NCI-H1092 treated with DMSO at 0.1 percent for 48 hours (cell line): ENCODE measurements at places on chromosomes 2 and 18.

DNA sequence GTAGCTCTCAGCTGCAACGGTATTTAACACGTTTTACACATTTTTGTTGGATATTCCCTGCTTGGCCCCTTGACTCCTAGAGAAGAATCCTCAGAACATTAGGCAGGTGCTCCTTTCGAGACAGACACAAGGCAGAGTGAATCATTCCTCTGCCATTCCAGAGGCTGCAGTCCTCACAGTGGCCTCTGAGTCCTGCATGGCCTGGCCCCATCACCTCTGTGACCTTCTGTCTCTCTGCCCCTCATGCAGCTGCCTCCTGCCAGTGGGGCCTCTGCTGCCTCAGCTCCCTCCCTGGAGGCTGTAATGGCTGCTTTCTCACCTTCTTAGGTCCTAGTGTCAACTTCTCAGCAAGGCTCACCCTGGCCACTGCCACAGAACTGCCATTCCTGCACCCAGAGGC lies 101.3 kb downstream of the PTPRM start:
- no peak for DNase-seq

DNA sequence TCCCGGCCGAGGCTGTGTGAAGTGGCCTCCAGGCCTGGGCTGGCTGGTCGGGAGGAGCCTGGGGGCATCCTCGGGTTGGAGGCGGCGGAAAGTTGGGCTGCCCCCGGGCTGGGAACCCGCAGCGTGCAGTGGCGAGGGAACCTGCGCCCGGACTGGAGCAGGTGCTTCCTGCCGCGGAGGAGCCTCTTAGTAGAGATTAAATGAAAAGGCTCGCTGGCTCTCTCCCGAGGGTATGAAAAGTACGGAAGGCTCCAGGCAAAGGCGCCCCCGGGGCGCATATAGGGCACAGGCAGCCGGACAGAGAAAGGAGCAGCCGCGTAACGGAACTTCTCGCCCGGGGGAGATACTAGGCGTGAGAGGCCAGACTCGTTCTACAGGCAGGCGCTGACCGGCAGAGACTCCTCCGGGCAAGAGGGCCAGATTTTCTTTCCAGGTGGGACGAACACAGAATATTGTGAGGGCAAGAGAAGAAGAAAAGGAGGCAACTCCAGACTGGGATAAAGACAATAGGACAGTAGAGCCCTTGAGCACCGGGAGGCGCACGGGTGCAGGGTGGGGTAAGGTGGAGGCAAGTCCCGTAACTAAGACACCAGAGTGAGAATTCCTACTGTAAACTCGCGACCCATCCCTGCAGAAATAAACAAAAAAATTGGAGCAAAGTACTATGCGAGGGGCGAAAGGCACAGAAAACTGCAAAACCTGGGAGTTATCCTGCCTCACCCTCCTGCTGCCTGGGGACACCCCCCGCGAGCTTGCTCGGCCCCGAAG lies 816 bp downstream of the CDH2 start:
- DNase-seq: peak; percentile 79

GRCh38 chr18:47254341-47254939 lies 3.0 kb upstream of the SKOR2 start:
- DNase-seq: no peak

DNA sequence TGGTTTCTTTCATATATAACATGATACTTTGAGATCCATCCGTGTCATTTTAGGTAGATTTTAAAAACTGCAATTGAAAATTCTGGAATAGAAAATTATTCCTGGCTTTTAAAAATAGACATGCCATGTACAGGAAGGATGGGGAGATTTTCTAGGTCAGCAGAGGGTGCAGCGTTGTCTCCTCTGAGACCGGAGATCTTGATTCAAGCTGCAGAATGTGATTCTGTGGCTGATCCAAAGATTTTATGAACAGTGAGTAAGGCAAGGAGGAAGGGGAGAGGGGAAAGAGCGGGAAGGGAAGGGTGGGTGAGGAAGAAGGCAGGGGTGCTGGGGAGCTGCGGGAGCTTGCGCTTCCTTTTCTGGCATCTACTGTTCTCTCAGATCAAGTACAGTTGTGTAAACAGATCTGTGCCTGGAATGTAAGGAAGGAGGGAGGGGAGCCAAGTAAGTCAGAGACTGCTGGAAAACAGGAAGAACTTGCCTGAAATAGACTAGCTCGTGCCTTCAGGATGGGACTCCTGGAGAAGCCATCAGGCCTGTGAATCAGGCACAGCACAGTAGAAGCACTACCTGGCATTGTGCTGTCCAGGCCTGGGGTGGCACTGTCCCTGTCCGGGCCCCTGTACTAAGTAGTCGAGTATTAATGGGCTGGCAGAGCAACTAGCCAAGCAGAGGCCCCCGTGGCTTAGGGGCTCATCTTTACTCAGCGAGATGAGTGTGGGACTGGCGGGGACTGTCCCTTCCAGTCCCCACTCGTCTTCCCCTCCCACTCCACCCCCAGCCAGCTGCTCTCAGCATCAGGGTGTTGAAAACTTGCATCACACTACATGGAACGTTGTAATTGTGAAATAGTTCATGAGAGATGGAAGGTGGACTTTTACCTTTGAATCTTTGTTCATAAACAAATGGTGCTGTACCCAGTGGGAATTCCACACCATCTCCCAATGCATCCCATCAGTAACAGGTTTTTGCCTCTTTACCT lies 163.5 kb downstream of the UXS1 start:
- no peak for DNase-seq

GRCh38 chr2:46632349-46632748 lies 153.0 kb downstream of the TMEM247 start:
- DNase-seq: peak; percentile 16

DNA sequence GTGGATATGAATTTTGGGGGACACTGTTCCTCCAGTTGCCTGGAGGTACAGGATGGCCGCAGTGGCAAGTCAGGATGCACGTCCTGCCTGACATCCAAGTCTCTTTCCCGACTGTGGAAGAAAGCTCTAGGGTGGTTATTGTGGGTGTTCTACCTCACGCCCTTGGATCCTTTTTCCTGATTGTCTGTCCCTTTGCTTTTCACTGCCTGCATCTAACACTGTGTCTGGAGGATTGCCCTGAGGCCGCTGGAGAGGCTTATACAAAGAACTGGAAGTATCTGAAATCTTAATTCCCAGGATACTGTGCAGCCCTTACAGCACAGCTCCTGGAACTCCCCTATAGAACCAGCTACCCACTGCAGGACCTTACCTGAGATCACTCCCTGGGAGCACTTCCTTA lies 250.5 kb downstream of the TFCP2L1 start:
- no peak for DNase-seq

GRCh38 chr2:19216676-19217602 lies 141.5 kb downstream of the OSR1 start:
- no peak for DNase-seq

- peak; percentile 93 for DNase-seq
Measured at GRCh38 chr2:166653185-166653813, 159.2 kb upstream of the SCN7A start.

GRCh38 chr2:226875438-226876225 lies 39.8 kb downstream of the RHBDD1 start:
- DNase-seq: no peak

- no peak for DNase-seq
Measured at GRCh38 chr2:16661526-16661925, 4.1 kb downstream of the CYRIA start.

GRCh38 chr18:41436772-41437171 lies 518.3 kb upstream of the PIK3C3 start:
- no peak for DNase-seq

DNA sequence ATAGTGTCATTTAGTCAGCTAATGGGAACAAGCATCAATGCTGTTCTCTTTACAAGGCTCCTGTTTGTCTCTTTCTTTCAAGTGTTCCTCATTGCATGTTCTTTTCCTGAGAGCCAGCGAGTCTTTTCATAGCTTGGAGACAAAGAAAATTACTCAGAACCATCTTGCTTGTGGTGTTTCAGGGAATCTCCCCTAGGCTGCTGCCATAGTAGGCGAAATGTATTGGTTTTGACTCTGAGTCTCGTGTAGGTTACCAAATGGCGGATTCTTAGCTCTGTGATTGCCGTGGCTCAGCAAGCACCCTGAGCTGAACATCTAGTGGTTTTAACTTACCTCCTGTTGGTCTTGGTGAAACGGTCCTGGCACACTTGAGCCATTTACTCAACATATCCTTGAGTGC lies 68.7 kb downstream of the RHBDD1 start:
- no peak for DNase-seq

- no peak for DNase-seq
Measured at GRCh38 chr2:128867936-128868636, 549.4 kb upstream of the HS6ST1 start.

GRCh38 chr2:212959471-212960117 lies 191.8 kb downstream of the IKZF2 start:
- DNase-seq: no peak

DNA sequence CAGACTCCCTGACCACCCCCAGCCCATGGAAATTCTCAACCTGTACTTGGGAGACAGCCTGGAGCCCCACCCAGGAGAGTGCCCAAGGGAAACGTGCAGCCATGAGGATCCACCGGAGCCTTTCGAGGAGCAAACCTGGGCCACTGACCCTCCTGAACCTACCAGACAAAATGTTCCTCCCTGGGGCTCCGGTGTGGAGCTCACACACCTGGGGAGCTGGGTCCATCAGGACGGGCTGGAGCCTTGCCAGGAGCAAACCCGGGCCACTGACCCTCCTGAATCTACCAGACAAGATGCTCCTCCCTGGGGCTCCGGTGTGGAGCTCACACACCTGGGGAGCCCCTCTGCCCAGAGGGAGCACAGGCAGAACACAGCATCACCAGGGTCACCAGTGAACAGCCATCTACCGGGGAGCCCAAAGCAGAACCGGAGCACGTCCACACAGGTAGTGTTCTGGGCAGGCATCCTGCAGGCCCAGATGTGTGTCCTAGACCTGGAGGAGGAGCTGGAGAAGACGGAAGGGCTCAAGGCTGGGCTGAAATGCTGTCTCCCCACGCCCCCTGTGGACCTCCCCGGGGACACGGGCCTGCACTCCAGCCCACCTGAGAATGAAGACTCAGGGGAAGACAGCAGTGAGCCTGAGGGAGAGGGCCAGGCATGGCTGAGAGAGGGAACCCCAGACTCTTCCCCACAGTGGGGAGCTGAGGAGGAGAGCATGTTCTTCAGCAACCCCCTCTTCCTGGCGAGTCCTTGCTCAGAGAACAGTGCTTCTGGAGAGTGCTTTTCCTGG lies 8.9 kb downstream of the PSD4 start:
- DNase-seq: no peak

DNA sequence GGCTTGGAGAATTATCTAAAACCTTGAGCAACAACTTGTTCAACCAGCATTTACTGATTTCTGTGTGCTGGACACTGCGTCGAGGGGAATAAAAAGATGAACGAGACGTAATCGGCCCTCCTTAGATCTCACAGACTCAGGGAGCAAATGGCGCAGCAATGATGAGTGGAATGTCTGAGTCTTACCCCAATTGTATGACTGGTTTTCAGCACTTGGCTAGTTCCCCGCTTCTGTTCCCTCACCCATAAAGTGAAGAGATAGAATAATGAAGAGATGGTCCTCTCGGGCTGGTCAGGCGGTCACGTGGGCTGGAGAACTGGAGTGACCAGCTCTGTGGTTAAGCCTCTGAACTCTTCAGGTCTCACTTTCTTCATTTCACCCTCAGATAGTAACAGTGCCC lies 17.3 kb upstream of the GATA6 start:
- DNase-seq: no peak

GRCh38 chr2:99325384-99325783 lies 10.7 kb downstream of the TXNDC9 start:
- DNase-seq: no peak

DNA sequence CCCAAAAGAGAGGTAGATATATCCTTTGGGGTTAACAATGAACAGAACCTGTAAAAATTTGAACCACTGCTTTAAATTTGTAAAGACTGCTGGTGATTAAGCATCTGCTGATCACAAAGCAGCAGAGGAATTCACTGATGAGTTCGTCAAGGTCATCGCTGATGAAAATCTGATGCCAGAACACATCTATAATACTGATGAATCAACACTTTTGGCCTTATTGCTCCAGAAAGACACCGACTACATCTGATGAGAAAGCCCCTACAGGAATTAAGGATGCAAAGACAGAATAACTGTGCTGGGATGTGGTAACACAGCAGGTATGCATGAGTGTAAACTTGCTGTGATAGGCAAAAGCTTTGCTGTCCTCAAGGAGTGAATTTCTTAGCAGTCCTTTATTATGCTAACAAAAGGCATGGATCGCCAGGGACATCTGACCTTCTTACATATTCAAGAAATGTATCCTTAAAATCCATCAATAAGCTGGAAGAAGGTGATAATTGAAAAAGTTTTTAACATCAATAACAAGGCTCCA lies 30.5 kb upstream of the SGPP2 start:
- DNase-seq: no peak

- no peak for DNase-seq
Measured at GRCh38 chr2:60408811-60409530, 144.5 kb downstream of the BCL11A start.

DNA sequence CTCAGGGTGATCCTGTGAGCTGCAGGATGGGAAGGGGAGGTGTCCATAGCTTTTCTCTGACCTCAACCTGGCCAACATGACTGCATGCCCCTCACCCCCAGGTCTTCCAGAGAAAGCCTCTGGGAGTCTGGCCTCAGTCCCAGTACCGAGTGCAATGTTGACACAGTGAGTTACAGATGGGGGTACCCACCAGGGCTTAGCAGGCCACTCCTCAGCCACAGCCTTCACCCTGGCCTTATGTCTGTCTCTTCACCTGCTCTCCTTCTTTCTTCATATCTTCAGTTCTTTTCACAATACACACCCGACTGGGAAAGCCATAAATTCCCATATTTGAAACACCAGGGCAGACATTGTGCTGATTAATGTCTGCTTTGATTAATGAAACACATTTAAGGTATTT lies 33.5 kb downstream of the AOX1 start:
- DNase-seq: peak; percentile 22

- no peak for DNase-seq
Measured at GRCh38 chr18:78974115-78974761, 5.4 kb upstream of the SALL3 start.

- peak; percentile 41 for DNase-seq
Measured at GRCh38 chr2:18435426-18436037, 124.9 kb downstream of the RDH14 start.

GRCh38 chr2:236877972-236878371 lies 207.7 kb upstream of the COPS8 start:
- DNase-seq: no peak

DNA sequence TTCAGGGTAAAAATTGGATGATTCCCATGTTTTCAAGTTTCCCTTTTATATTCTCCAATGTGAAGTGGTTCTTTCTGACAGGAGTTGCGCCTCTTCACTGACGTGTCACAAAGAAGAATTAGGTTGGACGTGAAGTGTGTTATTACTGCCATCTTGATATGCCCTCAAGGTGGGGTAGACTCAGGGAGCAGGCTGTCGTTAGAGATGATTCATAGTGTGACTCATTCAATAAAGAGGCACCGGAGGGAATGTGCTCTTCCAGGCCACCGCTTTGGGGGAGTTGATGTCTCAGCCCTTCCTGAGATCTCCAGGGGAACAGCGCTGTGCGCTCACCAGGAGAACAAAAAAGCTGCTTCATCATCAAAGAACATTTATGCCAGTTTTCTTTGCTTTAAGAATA lies 3.6 kb upstream of the DGKD start:
- no peak for DNase-seq

GRCh38 chr18:74803769-74804168 lies 206.1 kb downstream of the ZNF407 start:
- no peak for DNase-seq
